B cell (primary cell): ENCODE measurements at places on chromosomes 6 and 20. TPM values are rescaled to one million over a fixed set of nuclear protein-coding genes. Genes with fewer than 3 reads are reported as not detected.
A peak's percentile ranks its signal among the peaks of the same experiment; 100 is the strongest.

DNA sequence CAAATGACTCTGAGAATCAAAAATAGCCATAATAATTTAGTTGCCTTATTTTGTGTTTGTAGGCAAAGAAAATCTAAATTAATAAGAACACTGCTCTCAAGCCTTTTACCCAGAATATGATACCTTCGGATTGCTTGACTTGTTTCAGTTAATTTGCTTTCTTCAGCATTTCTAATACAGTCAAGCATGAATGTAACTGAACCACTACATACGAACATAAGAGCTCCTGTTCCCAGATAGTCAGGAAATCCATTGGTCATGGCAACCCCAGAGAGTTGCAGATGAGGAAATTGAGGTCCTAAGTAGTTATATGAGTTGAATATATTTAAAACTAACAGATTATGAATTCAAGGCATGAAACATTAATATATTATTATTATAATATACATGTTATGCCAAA lies 2.9 kb downstream of the FRK start:
- DNase-seq = no peak

DNA sequence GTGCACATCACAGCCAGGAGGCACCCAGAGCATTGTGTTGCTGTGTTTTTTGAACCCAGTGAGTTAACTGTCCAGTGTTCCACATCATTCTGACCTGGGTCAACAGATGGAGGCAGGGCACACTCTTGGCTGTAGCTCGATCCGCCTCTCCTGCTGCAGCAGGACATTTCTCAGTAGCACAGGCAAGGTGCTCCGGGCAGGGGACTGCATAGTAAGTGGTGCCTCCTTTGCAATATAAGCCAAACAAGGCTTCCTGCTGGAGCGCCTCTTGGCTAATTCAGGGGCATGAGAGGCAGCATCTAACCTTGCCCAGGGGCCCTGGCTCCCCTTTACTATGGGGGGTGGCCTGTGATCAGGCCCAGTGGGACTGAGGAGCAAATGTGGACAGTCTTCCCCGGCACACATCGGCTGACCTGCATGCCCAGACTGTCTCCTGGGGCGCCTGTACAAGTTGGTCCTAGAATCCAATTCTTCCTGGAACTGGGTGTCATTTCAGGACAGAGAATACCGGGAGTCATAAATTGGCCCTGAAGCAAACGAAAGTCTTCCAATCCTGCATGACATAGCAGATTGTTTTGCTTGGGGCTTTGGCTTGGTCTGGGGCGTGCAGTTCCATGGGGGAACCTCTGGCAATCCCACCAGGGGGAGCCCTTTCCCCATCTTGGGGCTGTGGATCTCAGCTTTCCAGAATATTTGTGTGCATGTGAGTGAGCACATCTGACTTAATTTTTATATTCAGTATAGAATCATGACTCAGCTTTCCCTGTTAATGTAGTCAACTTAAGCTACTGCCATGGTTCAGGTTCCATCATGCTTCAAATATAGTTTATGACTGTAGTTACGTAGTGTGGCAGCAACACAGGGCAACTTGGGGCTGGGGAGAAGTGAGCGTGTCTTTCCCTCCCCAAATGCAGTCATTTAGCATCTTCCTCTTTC lies 56.0 kb upstream of the DDR1 start:
- peak; percentile 77 for DNase-seq

- DNase-seq = no peak
These were observed 48.0 kb downstream of the ARMC2 start for GRCh38 chr6:108896111-108896661.

- no peak for DNase-seq
These were observed 704.8 kb upstream of the SLC35B3 start for GRCh38 chr6:9140172-9140571.

DNA sequence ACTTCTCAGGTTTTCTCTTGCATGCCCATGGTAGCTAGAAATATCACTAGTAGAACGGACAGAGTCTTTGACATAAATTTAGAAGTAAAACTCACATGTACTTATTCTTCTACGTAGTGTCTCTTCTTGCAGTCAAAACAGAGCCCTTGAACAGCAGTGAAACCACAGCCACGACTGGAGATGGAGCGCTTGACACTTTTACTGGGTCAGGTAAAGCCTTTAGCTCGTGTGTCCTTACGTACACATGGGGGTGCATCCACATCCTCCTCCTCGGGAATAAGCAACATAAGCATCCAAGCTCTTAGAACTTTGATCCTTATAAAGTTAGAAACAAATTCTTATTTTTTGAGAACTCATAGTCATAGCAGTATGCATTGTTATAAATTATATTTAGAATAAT lies 215.3 kb downstream of the EYA4 start:
- DNase-seq = no peak

- no peak for DNase-seq
These were observed 67.3 kb downstream of the ADTRP start for GRCh38 chr6:11711003-11711983.

DNA sequence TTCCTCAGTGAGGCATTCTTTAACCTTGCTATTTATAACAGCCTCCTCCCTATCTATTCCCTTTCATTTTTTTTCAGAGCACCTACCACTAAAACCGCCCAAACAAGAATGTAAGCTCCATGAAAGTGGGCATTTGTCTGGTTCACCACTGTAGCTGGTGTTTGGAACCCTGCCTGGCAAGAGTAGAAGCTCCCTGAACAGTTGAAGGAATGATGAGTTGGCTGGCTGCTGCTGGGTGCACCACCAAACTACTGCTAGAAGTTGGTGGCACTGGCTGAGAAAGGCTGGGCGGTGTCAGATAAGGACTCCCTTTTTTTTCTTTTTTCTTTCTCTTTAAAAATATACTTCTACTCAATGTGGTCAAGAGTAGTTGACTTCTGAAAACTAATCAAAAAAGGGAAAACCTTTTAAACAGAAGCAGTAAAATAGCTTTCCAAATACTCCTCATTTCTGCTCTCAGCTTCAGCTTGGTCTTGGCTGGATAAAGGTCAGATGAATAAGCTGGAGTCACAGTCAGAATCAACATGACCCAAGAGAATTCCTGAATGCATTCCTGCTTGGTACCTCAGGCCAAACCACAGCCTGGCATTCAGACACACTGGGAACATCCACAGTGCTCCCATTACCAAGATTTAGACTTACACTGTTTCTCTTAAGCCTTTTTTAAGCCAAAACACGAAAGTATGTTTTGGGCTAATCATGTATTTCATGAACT lies 38.0 kb downstream of the RTN4IP1 start:
- DNase-seq = no peak

DNA sequence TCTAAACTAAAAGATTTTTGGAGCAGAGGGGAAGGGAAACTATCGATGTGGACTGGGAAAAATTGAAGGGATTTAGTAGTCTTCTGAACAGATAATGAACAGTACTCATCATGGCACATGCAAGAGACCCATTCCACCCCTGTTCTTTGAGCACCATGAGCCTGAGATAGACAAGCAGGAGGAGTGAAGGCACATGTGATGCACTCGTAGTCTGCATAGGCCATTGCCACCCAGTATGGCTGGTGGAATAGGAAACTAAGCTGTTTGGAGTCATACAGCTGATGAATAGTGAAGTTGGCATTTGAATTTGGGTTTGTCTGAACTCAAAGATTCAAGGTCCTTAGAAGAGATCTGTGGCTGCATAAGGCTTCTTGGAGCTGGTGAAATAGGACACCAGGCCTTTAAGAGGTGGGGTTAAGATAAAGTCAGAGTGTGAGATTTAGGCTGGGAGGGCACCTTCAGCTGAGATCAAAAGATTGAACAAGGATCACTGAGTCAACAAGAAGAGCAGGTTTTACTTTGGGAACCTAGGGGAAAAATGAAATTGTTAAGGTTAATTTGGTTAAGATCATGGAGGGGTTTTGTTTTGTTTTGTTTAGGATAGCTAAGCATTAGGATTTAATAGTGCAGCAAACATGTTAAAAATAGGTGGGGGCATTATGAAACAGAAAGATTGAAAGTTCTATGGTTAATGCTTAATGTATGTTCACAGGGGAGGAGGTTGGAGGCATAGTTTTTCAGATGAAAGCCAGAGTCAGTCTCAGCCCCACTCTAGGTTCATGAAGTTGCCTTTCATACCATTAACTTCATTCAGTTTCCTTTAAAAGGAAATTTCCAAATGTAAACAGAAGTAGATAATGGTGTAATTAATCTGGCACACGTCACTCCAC lies 148.8 kb downstream of the ARID1B start:
- no peak for DNase-seq

DNA sequence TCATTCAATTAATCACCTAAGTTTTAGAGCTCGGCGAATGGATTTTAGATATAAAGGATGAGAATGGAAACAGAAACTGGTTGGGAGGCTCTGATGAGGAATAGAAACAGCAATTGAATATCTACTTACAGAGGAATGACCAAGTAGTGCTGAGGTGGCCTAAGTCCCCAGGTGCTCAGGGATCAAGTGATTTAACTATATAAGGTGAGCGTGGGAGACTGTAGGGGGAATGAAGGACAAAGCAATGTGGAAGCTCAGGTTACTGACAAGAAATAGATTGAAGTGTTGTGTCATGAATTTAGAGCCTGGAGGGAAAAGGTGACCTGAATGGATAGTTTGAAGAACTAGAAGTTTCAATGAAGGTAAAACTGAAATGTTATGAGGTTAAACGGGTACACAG lies 495.4 kb upstream of the SOX4 start:
- DNase-seq = no peak

- no peak for DNase-seq
These were observed 151.2 kb downstream of the SOBP start for GRCh38 chr6:107641071-107641470.

OR2H1 gene
- not detected in 2 replicates for total RNA-seq
